ENCODE measurements at places on chromosomes 2 and 18. TPM values are rescaled to one million over a fixed set of nuclear protein-coding genes. Genes with fewer than 3 reads are reported as not detected.

GRCh38 chr2:21820271-21820670 is 696.5 kb downstream of the TDRD15 start:
- no peak for DNase-seq

DNA sequence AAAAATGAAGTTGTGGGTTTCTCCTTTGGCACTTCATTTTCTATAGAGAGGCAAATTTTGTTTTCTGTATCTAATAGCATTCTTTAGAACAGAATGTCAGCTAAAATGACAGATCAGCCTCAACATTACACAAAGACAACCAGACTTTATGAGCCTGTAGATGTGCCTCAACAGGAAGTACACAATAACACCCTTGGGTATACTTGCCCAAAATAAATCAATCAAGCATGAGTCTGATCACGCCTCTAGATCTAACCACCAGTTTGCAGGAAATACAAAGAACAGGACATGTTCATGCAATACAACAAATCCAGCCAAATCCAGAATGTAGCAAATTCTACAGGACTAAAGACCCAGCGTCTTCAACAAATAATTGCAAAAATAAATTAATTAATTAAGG is 11.2 kb upstream of the DAPL1 start:
- DNase-seq = no peak

GRCh38 chr2:117949806-117950205 is 64.1 kb downstream of the CCDC93 start:
- no peak for DNase-seq

GRCh38 chr2:23456881-23457760 is 72.1 kb downstream of the KLHL29 start:
- DNase-seq = no peak

DNA sequence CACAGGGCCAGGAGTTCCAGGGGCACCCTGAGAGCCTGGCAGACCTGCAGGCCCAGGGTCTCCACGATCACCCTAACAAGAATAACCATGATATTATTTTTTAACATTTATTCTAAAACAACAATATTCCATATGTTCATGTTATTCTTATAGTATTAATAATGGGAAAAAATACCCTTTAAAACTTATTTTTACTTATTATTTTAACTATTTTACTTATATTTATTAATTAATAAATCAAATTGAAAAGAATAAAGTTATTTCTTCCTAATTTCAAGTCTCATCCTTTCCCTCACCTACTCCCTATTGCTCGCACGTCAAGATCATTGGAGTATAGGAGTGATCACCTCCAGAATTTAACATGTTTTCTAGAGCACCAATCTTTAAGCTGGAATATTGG is 71.7 kb downstream of the COL3A1 start:
- no peak for DNase-seq

GRCh38 chr18:48409591-48410094 is 460 bp upstream of the ZBTB7C start:
- DNase-seq = no peak

DNA sequence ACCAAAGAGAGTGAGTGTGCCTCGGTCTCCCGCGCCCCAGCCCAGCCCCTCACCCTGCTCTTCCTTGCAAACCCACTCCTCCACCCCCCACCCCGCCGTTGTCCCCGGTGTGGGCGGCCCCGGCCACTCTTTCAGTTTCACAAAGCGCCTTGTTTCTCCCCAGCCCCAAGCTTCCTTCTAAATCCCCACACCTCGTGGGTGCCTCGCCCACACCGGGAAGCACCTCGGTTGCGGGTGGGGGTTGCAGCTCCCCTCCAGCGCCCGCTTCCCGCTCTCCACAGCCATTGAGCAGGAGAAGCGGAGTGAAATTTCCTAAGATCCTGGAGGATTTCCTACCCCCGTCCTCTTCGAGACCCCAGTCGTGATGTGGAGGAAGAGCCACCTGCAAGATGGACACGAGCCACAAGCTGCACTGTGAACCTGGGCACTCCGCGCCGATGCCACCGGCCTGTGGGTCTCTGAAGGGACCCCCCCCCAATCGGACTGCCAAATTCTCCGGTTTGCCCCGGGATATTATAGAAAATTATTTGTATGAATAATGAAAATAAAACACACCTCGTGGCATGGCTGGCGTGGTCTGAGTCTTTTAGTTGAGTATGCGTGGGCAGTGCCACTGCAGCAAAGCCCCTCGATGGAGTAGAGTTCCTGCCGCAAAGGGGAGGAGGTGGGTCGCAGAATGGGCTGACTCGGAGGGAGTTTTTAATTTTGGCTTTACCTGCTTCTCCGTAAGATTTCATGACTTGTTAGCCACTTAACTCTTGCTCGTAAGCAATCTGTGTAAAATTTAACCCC is 848 bp downstream of the TMSB10 start:
- DNase-seq = no peak

DNA sequence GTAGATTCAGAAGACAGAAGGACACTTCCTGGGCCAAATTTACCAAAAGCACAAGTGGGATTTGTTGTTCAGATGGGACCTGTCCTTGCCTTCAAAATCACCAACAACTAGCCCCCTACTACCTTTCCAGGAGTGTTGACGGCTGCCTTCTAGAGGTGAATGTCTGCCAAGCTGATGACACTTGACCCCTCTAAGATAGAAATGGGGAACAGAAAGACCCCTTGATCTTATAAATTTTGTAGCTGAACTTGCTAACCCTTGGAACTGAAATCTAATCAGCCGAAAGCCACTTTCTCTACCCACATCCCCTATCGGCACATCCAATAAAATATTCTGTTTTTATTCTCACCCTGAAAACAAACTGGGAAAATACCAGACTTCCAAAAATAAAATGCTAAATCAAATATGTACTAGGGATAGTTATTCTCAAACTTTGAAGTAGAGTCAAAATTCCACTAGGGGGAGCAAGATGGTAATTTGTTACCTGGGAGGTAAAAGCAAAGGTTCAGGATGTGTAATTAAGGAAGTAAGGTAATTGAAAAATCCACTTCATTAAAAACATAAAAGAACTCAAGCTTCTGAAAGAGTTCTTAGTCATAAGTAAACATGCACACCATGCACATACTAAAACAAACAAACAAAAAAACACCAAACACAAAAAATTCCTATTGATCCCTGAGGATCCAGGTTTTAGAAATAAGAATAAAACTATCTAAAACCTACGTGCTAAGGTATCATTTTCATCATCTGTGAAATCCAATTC is 119.2 kb downstream of the ANKRD44 start:
- DNase-seq = no peak

GRCh38 chr2:26484579-26484978 is 6.7 kb upstream of the OTOF start:
- DNase-seq = no peak

- DNase-seq = no peak
Observed at GRCh38 chr18:55096263-55096951, 137.1 kb upstream of the CCDC68 start.

- no peak for DNase-seq
Observed at GRCh38 chr18:78889250-78889649, 90.4 kb upstream of the SALL3 start.

DNA sequence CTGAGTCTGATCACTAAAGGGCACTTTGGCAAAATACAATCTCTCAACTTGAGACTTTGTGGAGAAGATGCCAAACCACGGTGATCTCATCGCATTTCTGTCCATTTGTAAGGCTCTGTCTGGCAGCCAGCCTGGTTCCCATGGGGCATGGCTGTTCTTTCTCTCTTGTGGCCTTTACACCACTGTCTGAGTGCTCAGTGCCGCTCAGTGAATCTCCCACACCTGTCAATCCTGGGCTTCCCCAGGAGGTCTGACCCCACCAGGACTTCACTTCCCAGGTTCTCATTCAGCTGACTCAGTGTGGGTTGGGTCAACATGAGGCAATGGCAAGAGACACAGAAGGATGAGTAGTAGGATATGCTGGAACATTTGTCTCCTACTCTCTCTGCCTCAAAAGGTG is 96.8 kb upstream of the TRIB2 start:
- no peak for DNase-seq

DNA sequence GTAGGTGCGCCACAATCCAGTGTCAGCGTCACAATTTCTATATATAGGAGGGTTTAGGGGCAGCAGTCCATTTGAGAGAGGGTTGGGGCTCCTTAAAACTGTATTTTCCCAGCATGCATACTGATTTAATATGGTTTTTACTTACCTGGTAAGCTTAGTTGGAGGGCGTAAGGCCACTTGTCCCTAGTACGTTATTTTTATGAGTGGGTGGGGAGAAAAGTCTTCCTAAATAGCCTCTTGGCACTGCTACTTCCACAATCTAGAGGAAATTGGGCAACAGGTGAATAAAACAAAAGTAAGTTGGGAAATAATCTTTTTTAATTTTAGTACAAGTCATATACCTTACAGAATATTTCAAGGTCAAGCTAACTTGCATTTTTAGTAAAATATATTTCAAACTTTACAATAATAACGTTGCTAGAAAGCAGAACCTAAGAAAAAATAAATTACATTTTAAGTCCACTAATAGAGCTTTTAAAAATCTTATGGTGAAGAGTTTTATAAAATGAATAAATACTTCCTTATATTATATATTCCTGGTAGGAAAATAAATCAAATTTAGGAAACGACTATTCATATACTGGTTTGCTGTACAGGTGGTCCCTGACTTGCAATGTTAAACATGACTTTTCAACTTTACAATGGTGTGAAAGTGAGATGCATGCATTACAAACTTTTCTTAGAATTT is 20.9 kb downstream of the DHRS9 start:
- DNase-seq = no peak

- DNase-seq = no peak
Observed at GRCh38 chr2:216571909-216572513, 61.2 kb upstream of the IGFBP2 start.

DNA sequence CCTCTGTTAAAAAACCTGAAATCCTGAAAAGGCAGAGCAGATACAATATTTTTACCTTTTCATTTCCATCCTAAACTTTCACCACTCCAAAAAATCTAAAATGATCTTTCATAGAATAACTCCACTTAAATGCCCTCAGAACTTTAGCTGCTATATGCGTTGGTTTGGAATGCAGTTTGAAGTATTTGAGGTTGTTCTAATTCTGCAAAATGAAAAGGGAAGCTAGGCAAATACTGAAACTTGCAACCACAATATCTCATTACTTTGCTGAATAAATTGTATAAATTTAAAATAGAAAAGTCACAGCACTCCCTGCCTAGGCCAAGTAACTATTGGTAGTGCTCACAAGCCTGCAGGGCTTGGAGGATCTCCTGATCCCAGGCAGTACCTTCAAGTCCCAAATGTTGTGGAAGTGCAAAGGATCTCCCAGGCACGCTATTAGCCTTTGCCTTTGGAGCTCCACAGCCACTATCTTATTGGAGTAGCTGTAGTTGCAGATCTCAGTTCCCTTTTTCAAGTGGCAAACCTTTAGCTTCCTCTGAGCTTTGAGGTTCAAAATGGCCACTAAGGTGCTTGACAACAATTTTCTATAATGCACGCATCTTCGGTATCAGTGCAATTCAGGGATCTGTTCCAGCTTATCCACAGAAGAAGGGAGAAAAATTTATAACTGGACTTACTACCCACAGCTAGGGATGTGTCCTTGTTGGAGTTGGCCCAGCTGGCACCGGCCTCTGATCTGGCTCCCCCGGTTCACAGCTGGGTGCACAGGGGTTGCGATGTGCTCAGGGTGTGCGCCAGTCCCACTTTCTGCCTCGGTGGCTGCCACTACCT is 43.4 kb upstream of the ANKRD62 start:
- DNase-seq = no peak

DNA sequence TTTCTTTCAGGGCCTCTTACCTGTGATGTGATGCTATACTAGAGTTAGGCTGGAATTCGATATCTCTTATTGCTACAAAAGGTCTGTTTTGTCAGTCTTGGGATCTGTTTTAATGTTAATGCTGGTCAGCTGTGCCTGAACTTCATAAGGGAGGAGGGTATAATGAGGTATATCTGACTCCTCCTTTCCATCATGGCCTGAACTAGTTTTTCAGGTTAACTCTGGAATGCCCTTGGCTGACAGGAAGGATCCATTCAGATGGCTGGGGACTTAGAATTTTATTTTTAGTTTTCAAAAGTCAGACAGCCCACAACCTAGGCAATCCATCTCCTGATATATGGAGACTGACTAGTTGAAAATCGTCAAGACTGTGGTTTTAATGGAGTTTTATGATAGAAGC is 35.9 kb upstream of the TBC1D8 start:
- no peak for DNase-seq

GRCh38 chr18:13616525-13617035 is 109.8 kb downstream of the FAM210A start:
- DNase-seq = no peak

GRCh38 chr2:54644236-54644635 is 79.2 kb upstream of the EML6 start:
- DNase-seq = no peak

DNA sequence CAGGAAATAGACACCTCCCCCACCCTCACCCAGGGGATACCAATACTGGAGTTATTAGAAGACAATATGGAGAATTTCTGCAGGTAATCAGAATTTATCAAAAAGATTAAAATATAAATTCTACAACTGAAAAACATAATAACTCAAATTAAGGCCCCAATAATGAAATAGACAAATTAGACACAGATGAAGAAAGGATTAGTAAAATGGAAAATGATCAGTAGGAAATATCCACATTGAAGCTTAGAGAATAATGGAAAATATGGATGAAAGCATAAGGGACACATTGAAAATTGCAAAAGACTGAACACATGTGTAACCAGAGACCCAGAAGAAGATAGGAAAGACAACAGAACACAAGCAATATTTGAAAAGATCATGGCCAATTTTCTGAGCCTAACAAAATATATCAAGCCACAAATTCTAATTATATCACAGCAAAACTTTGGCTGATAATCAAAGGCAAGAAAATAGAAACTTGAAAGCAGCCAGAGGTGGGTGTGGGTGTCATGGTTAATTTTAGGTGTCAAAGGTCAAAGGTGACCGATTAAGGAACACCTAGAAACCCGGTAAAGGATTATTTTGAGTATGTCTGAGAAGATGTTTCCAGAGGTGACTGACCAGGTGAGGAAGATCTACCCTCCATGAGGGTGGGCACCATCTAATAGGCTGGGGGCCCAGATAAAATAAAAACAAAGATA is 28.2 kb downstream of the BOK start:
- no peak for DNase-seq

DNA sequence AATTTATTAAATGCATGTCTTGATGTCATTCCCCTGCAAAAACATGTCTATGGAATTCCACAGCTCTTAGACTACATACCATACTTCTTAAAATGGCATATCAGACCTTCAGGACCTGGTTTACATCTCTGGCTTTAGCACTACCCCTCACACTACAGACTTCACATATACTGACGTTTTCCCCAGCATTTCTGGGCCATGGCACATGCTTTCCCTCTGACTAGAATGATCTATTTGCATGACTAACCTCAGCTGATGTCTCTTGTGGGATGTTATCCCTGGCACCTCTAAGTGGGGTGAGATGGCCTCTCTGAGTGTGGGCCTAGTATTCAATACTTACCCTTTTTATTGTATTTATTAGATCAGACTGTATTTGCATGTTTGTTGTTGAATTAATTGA is 381.6 kb downstream of the ERBB4 start:
- DNase-seq = no peak

TEKT4 gene
- not detected for total RNA-seq

UGT1A3 gene
- total RNA-seq = 1.2 TPM

NEB gene
- total RNA-seq = 79.5 TPM

MYCN gene
- total RNA-seq = 3.3 TPM

NCKAP5 gene
- total RNA-seq = 14.4 TPM

CCDC85A gene
- 7.1 TPM for total RNA-seq

NTSR2 gene
- total RNA-seq = not detected

TNFAIP6 gene
- total RNA-seq = 34.1 TPM

RNPEPL1 gene
- 14.5 TPM for total RNA-seq

PROC gene
- total RNA-seq = 0.74 TPM

PPM1B gene
- 67.3 TPM for total RNA-seq

GPR39 gene
- total RNA-seq = 3.2 TPM

KLHL41 gene
- total RNA-seq = 88.7 TPM

POTEJ gene
- not detected for total RNA-seq

HAAO gene
- total RNA-seq = 10.6 TPM

All from urinary bladder (tissue), 4 donors.